ENCODE measurements at places on chromosomes 16 and 17.

DNA sequence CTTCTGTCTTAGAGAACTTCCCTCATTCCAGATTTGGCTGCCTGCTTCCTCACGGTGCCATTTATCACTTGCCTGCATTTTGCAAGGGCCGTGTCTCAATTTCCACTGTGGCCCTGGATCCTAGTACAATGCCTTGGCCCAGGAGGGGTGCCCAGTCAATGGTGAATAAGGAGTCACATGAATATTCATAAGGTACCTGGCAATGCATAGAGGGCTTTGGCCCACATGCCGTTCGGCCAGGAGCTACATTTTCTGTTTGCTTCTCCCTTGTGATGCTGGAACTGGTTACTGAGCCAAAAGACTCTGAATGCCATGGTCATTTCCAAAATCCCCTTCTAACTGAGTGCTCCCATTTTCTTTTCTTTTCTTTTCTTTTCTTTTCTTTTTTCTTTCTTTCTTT, 4.8 kb upstream of the PIRT start:
- no peak for DNase-seq

GRCh38 chr17:1714427-1714979, 4.3 kb upstream of the TLCD2 start:
- no peak for DNase-seq

DNA sequence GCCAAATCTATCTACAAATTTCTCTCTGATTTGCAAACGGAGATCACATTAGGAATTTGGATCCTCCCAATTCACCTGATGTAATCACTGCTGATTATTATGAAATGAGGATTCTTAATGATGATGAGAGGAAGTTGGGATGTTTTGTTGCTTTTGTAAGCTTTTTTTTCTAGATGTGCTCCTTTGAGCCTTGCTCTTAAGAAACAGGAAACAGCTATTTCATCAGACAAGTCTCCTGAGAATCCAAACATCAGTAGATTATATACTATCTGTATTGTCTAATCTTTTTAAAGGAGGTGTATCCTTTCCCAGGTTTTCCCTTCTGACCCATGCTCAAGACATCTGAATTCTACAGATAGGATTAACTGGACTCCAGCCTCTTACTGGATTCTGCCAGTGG, 73.3 kb downstream of the KIF2B start:
- DNase-seq: no peak

- no peak for DNase-seq
Observed at GRCh38 chr16:89150981-89151380, 20.6 kb upstream of the CDH15 start.

- no peak for DNase-seq
Observed at GRCh38 chr17:9771465-9771864, 19.9 kb downstream of the DHRS7C start.

- no peak for DNase-seq
Observed at GRCh38 chr17:48002916-48003416, 32.1 kb downstream of the CDK5RAP3 start.

DNA sequence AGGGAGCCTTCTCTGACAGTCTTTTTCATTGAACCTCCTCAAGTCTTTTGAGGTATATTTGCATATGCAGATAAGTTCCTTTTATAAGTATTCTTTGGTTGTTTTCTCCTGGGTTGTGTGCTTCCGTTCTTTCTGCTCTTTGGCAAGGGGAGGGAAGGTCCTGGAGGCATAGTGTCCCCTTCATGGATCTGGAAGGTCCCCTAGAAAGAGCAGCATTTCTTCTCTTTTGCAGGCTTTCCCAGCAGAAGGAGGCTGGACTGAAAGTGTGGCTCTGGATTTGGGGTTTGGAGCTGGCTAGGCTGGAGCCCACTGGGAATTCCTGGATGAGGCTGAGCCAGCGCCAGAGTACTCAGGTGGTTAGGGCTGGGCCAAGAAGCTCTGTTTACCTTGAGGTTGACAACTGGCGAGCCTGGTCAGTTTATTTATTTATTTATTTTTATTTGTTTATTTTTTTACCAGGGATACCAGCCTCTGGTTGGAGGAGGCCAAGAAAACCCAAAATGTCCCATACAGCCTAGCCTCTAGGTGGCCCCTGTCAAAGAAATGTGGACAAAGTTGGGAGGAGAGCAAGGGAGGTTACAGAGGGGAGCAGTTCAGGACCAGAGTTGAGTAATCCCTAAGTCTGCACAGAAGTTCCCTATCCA, 5.4 kb upstream of the TOP2A start:
- DNase-seq: no peak

DNA sequence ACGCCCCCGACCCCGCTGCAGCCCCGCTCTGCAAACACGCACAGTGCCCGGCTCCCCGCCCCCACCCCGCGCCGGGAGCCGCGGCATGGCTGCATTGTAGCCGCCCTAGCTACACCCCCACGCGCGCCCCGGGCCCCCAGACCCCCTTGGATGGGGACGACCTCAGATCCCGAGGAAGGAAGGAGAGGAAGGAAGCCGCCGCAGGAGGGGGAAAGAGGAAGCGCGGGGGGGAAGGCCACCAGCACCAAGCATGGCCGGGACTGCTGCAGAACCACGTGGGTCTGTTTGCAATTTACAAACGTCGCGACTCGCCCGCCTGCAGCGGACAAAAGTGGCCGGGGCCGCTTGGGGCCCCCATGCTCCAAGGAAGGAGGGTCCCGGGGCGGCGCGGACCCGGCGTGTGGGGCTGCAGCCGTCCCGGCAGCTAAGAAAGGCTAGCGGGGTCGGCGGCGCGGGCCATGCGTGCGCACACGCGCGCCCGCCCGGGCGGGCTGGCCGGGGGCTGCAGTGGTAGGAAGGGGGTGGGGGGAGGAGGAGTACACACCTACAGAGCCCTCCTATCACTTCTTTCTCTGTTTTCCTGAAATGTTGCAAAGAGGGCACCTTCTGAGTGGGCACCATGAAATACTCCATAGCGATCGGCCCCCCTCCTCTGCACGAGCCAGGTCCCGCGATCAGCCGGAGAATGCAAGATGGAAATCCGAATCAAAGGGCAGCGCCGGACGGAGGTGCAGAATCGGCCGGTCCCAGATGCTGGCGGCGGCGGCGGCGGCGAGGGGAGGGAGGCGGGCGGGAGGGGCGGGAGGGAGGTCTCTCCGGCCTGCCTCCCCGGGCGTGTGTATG, 488 bp downstream of the TFAP4 start:
- no peak for DNase-seq

DNA sequence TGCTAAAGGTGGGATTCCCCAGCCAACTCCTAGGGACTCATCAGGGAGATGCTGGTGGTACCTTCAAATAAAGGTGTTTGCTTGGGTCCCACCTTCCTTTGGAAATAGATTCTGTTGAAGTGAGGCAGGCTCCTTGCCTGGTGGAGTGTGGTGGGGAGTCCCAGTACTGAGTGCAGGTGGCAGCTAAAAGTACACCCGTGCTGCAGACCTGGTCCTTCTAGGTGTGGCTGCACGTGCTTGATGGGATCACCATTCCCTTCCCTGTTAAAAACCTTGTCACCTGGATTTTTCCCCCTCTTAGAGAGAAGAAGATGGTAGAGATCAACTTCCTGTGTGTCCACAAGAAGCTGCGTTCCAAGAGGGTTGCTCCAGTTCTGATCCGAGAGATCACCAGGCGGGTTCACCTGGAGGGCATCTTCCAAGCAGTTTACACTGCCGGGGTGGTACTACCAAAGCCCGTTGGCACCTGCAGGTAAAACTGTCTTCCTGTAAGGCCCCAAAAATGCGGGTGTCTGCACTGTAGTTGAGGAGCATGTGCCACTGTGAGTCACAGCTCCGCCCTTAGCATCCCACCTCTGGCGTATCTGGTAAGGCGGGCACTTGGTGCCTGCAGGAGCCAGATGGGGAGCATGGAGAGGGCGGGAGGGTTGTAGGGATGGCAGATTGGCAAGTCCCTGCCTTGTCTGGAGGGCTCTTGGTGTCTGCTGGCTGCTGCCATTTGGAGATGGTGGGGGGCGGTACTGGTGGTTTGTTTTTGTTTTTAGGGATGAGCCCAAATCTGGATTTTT, 34.0 kb downstream of the PLCD3 start:
- no peak for DNase-seq

DNA sequence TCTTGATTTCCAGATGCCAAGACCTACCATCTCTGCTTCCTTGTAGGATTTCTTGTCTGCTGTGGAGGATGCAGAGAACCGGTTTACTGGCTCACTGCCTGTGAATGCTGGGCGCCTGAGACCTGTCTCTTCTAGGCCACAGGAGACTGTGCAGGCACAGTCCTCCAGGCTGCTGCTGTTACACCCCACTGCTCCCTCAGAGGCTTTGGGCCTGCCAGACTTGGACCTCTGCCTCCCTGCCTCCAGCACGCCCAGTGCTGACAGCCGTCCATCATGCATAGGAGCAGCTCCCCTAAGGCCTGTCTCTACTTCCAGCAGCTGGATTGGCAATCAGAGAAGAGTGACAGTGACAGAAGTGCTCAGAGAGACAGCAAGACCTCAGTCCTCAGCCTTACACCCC, 6.1 kb downstream of the HROB start:
- DNase-seq: no peak

DNA sequence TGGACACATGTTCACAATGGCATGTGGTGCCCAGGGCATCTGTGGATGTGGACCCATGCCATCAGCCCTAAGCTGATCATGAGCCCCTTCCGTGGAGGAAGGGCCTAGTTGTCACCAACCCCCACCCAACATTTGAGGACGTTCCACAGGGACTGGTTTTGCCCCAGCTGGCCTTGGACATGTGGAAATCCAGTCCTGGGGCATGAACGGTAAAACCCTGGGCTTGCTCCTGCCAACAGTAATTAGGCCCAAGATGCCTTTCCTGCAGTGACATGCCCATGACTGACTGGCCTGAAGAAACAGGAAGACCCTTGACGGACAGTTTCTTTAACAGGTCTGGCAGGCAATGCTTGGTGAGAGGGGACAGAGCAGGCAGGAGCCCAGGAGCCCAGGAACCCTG, 7.7 kb downstream of the TNS4 start:
- no peak for DNase-seq

DNA sequence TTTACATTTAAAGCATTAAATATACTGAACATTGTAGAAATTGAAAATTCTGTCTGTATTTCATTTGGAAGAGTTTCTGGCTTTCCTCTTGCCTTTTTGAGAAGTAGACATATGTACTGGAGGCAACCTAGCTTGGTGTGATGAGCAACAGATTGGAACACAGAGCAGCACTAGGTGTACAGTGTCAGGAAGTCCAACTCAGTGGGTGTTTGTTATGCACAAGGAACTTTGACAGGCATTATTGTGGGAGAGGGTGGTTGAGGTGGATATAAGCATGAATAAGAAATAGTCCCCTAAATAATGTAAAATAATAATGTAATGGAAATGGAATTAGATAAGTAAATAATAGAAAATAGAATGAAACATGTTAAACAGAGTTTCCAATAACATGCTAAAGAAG, 58.1 kb downstream of the PPM1E start:
- DNase-seq: no peak

DNA sequence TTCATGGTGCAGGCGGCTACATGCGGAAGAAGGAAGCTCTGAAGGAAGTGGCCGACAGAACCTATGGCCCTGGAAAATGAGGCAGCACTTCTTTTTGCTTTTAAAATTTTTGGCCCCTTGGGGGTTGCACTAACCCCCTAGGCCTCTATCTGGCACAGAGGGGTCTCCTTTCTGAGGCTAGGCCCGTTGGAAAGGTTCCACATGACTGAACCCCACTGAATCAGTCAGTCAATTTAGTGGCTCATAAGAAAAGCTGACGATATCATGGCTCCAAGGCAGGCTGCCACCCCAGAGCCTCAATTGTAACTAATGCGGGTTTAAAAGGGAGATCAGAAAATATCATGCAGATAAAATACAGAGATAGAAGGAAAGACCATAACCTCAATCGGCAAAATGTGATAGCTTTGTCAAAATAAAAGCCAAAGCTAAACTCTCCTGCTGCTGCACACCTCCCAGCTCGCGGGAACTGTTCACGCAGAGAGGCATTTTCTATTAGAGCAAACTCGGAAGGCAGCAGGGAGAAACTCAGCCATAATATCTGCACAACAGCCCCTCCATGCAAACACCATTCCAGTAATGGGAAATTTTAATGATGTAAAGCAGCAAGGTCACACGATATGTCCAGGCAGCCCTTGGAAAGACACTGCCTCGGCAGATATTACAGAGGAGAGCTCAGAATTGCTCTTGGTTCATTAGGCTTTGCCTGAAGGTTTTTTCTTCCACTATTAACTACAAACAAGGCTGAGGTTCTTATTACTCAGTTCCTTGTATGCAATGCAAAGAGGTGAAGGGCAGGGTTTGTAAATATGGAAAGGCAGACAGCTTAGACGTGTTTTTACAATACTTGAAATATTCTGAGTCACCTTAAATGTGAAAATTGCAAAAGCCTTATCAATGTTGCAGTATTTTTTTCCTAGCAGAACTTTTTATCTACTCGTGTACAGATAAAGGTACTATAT, 200.4 kb upstream of the PMFBP1 start:
- DNase-seq: no peak

DNA sequence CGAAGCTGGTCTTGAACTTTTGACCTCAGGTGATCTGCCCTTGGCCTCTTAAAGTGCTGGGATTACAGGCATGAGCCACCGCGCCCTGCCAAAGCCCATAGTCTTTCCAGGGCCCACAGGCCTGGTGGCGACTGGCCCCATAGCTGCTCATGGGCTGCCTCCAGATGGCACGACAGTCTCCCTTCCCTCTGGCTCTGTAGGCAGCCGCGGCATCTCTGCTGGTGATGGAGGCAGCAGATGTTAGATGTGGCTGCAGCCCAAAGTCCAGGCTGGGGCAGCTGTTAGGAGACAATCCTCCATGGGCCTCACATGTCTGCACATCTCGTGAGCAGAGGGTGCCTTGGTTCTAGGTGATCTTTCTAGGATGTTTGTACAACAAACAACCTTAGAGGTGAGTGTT, 69.7 kb upstream of the DNAJA2 start:
- DNase-seq: no peak

- no peak for DNase-seq
Observed at GRCh38 chr17:69551212-69552010, 136.9 kb downstream of the MAP2K6 start.

GRCh38 chr17:35749560-35750412, 3.3 kb downstream of the GAS2L2 start:
- DNase-seq: no peak

GRCh38 chr16:25931473-25932035, 239.8 kb downstream of the HS3ST4 start:
- no peak for DNase-seq

- no peak for DNase-seq
Observed at GRCh38 chr17:36935671-36936454, 1.4 kb upstream of the LHX1 start.

DNA sequence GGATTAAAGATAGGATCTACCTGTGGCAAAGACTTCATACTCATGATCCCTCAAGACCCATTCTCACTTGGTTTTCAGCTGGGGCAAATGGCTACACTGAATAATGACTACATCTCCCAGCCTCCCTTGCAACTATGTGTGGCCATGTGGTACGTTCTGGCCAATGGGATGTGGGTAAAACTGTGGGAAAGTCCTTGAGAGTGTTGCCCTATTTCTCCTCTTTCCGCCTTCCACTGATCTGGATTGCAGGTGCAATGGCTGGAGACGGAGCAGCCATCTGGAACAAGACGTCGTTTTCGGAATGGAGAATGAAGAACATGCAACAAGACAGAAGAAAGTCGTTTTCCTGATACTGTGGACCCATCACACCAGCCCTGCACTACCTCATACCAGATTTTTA, 48.5 kb downstream of the HAPSTR1 start:
- DNase-seq: no peak

GRCh38 chr17:60335289-60335688, 56.6 kb downstream of the USP32 start:
- DNase-seq: no peak

Measured in GM12891 (cell line).